Inflammatory macrophage treated with lipopolysaccharide for 4 hours (primary cell): ENCODE measurements at places on chromosomes 5 and 9.

GRCh38 chr9:94809778-94810177 is 83.3 kb downstream of the AOPEP start:
- DNase-seq = no peak

DNA sequence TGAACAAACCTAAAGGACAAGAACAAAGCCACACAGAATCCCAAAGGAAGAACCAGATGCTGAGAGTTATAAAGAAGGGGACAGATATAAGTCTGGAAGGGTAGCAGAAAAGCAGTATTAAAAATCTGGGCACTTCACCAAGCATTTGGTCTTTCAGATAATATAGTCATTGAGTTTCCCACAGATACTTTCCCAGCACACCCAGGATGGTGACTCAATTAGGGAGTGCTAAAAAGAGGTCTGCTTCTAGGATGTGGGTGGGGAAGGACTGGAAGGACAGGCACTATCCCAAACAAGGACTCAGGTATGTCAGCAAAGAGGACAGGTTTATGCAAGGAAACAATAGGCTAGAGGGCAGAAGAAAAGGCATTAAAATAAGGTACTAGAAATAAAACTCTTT is 59.3 kb downstream of the DIAPH1 start:
- no peak for DNase-seq

GRCh38 chr9:95182854-95183563 is 134.5 kb downstream of the FANCC start:
- DNase-seq = no peak

DNA sequence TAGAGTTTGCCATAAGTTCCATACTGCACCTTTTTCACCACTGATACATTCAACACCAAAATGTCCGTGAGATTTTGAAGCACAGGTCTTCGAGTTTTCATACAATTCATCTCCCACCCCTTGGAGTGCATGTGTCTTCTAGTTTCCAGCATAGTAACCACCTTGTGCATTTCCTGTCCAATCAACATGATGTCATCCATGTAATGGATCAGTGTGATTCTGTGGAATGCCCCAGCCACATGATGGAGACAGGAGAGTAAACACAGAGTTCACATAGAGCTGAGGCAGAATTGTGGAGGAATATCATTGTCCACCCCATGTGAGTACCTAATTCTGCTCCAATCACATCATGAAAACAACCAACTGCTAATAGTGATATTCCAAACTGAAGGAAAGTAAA is 441.5 kb upstream of the CDH6 start:
- DNase-seq = no peak

DNA sequence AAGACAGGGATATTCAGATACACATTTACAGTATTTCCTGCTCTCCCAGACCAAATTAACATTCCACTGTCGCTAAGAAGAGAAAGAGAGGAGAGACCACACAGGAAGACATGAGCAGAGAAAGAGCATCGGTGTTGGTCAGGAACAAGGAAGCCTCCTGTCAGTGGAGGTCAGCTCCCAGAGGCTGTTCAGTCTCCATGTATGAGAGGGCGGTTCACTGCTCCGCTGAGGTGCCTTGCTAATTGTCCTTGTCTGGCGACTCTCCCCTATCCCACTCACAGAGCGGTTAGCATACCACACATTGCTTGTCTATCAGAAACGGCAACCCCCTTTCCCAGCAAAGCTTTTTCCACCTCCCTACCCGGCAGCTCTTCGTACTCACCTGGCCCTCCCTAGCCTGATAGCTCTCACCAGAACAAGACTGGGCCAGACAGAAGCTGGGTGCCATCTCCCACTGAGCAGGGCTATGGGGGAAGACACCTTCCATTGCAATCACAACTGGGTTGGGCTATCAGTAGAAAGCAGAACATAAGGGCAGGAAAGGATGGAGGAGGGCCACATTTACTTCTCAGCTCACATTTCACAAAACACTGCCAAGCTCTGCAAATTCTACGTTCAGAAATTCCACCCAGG is 58.6 kb upstream of the LMNB1 start:
- DNase-seq = no peak
